ENCODE measurements at places on chromosomes 3 and 15.

DNA sequence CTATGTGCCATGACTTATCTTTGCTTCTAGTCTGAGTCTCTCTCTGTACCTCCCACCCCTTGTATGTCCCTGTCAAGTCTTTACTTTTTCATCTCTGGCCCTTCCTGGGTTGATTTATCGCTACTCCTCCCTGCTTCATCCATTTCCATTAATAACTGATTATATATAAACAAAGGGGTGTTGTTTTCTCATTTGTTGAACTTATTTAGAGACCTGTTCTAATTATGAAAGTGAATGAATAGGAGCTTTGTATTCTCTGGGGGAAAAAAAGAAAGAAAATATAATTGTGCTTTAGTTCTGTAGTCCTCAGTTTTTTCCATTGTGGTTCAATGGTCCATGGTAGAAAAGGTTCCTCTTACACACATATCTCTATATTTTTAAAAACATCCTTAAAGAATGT is 328.9 kb upstream of the PPP2R3A start:
- DNase-seq, result no peak

- no peak for DNase-seq
These were observed 24.5 kb upstream of the SLC15A2 start for GRCh38 chr3:121869736-121870135.

DNA sequence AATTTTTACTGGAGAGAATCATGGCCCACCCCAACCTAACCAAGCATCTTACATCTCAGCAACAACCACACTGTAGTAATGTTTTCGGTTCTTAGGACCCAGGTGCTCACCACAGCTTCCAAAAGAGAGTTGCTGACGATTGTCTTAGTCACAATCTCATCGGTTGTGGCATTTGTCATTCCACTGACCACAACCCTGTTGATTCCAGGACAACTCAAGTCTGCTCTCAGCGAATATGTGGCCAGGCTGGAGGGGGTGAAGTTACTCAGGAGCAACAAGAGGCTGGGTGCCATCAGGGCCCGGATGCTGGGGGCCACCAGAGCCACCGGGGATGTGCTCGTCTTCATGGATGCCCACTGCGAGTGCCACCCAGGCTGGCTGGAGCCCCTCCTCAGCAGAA is 25.9 kb downstream of the GALNT15 start:
- DNase-seq, result no peak

DNA sequence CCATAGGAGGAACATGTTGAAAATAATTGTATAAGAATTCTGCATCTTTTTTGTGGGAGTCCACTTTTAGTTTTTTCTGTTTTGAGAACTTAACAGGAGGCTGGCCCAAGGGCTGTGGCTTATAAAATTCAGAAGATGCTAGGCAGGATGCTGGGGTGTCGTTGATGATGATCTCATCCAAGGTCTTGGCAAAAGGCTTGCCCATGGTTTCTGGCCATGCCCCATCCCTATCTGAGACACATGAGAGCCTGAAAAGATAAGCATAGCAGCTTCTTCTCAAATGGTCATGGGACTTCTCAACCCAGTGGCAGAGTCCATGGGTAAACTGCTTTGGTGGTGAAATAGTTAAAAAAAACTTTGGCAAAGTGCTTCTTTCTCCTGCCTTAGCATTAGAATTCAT is 35.2 kb downstream of the CMSS1 start:
- no peak for DNase-seq

GRCh38 chr15:25864966-25865365 is 1.8 kb upstream of the ATP10A start:
- no peak for DNase-seq

DNA sequence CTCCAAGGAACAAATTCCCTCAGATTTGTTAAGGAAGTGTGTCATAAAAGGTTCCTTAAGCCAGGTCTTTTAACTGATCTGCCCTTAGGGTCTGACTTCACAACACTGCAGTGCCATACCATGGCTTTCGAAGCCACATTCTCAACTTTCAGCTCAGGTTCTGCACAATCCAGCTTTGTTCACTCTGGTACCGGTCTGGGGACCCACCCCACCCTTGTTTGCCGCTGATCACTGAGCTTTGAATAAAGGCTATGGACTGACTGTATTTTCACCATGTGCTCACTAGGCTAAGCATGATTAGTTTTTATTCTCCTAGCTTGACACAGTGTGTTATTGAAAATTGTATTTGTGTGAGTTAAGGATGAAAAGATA is 15.9 kb downstream of the SNX1 start:
- DNase-seq, result no peak

GRCh38 chr3:4356546-4357410 is 53.6 kb downstream of the SETMAR start:
- no peak for DNase-seq

DNA sequence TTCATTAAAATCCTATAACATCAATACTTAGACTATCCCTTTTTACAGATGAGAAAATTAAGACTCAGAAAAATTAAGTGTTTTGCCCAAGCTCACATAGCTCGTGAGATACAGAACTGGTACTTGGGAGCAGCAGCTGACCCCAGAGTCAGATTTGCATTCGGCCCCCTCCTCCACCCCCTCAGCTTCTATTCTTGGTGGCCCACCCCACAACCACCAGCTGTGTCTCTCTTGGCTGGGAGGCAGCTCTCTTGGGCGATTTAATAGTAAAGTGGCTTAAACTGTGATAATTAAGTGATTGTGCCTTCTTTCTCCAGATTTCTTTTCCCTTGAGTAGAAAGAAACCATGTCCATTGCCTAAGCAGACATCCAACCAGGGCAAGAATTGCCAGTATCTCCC is 203.6 kb upstream of the PDZRN3 start:
- DNase-seq, result no peak

DNA sequence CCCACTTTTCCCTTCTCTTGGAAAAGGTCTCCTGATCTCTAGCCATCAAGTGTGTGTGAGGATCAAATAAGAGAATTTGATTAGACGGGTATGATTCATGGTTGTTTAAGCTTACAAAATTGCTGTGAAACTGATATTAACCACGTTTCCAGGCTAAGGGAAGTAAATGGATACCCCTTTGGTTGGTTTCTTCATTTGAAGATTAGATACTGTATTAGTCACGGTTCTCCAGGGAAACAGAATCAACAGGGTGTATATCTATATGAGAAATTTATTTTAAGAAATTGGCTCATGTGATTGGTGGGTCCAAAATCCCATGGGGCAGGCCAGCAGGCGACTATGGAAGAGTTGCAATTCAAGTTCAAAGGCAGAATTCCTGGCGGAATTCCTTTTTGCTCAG is 112.7 kb upstream of the SELENOK start:
- no peak for DNase-seq

DNA sequence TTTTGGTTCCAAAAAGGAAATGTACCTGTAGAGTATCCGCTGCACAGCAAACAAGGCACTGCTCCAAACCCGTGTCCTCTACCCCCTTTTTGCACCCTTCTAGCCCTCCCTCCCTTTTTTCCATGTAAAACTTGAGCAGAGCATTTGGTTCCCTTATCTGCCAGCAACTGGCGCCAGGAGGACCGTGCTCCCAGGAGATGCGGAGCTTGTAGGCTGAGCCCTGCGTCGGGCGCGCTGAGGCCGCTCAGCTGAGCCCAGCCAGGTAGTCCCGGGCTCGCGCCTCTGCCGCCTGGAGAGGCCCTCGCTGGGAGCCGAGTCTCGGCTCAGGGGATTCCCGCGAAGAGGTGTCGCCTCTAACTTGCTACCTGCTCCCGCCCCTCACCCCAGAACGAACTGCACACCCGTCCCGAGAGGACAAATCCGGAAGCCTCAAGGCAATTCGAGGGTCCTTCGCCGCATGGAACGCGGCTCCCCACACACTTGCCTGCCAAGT is 575 bp downstream of the TRPM7 start:
- no peak for DNase-seq

DNA sequence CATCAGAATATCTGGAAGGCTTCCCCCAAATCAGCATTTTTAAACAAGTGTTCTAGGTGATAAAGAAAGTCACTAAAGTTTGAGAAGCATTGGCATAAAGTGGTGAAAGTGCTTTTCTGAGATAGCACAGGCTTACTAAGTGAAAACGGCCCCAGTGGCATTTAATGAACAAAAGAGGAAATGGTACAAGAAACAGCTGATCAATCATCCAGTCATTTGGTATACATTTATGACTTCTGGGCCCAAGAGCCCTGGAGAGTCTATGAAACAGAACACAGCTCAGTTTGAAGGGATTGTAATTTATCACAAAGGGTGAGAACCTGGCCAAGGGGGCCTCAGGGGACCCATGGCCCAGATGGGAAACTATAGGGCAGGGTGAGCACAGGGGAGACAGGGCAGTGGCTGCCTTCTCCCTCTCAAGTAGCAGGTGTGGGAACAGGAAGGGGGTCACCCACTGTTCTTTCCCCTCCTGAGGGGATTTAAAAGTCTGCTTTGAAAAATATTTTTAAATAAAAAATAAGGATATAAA is 265.5 kb upstream of the ROPN1 start:
- no peak for DNase-seq

GRCh38 chr15:53437985-53438841 is 321.2 kb downstream of the WDR72 start:
- no peak for DNase-seq

GRCh38 chr3:27312044-27312668 is 57.0 kb downstream of the NEK10 start:
- DNase-seq, result no peak

DNA sequence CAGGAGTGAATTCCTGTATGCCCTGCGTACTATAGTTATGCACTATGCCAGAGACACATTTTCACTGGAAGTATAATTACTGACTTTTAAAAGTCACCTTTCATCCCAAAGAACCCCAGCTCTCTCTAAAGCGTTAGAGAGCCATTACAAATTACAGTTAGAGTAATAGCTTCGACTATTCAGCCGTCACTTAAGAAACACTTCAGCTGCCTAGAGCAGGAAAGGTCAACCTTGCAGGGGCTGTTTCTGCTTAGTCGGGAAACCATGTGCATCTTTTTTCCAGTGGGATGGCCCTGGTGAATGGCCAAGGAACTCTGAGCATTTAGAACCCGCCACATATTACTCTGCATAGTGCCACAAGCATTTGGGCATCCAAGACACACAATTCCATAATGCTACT is 235.9 kb downstream of the ARRDC4 start:
- no peak for DNase-seq

- DNase-seq, result no peak
These were observed 4.8 kb upstream of the CSK start for GRCh38 chr15:74776821-74777768.

DNA sequence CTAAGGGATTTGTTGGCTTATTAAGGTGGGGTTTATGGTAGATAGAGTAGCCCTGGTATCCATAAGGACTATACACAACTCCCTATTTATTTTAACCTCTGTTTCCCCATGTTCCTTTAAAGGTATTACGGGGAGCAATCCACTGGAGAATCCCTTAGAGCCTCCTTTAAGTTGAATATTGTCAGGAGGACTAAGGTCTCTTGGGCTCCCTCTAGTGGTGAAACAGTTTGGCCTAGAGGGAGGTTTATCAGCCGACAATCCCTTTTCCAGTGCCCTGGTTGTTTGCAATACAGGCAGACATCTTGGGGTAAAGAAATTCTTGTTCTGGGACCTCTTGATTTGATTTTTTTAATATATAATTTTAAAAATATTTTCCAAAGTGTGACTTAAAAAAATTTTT is 12.9 kb downstream of the OPA1 start:
- DNase-seq, result peak; percentile 44

DNA sequence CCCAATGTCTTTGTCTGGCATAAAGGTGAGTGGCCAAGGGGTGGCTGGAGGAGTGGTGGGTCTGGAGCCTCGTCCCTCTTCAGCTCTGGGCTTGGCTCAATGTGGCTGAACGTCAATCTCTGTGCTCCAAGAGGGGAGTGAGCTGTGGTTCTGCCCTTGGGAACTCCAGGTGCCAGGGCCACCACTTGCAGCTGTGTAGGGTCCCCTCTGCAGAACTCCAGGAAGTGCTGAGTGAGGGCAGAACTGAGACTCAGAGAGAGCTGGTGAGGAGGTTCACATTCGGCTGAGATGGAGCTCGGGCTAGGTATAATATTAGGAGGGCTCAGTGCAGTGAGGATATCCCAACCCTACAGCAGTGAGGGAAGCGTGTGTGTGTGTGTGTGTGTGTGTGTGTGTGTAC is 11.6 kb downstream of the DUOX1 start:
- no peak for DNase-seq

DNA sequence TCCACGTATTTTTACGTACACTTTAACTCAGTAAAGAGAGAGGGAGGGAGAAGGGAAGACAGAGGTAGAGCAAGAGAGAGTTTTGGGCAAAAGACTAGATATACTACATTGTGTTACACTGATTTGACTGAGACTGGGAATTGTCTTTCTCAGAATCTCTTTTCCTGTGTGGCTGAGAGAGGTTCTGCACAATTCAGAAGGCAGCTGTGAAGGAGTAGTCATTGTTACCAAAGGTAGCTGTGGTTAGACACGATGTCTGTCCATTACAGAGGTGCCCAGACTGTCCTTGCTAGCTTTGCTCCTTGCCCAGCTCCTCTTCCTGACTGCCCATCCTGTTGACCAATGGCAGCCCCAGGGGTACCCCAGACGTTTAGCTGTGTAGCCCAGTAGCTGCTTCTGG is 577.5 kb upstream of the CBLB start:
- DNase-seq, result no peak

DNA sequence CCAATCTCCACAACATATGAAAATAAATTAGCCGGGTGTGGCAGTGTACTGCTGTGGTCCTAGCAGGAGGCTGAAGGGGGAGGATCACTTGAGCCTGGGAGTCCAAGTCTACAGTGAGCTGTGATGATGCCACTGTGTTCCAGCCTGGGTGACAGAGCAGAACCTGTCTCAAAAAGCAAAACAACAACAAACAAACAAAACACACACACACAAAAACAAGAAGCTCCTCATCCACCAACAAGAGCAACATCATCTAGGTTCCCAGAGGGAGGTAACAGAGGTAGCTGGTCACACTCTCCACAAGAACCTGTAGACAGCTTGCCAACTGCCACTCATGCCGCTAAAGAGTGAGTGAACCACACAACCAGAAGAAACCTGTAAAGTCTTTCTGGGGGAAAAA is 34.8 kb downstream of the PTPN9 start:
- no peak for DNase-seq

DNA sequence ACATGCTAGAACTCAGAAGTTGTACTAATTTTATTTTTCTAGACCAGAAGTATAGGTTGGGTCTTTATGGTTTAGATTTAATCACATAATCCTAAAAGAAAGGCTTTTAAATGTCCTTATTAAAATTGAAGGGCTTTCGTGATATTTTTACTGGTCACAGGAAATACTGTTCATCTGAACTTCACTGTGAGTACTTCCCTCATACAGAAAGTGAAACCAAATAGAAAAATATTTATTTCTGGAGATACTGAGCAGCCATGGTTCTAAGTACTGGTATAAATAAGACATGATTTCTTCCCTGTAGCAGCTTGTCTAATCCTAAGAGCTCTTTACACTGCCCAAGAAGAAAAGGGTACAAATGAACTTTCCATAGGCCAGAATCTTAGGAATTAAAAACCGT is 2.0 kb downstream of the SNRK start:
- no peak for DNase-seq

GRCh38 chr3:155354658-155355057 is 61.2 kb upstream of the STRIT1 start:
- DNase-seq, result no peak

DNA sequence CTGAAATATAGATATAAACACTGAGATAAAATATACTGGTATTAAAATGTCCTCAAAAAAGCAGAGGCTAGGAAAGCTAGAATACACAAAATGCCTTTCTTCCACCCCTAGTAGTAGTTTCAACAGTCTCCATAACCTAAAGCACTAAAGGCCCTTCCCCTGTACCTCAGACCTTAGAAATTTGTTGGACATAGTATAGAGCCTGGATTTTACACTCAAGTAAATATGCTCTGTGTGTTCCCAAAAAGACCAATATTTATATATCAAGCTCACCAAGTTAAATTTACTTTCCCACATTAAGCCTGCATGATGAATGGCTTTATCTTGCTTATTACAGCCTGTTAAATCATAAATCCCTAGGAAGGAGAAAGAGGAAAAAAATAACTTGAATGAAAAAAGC is 378.7 kb upstream of the AZI2 start:
- no peak for DNase-seq

Data from NCI-H2081 treated with DMSO at 0.1 percent for 48 hours (cell line).